ENCODE measurements at places on chromosomes 6 and 20. TPM values are rescaled to one million over a fixed set of nuclear protein-coding genes. Genes with fewer than 3 reads are reported as not detected.

MEP1A gene
- polyA plus RNA-seq, result 13.6 TPM

DNA sequence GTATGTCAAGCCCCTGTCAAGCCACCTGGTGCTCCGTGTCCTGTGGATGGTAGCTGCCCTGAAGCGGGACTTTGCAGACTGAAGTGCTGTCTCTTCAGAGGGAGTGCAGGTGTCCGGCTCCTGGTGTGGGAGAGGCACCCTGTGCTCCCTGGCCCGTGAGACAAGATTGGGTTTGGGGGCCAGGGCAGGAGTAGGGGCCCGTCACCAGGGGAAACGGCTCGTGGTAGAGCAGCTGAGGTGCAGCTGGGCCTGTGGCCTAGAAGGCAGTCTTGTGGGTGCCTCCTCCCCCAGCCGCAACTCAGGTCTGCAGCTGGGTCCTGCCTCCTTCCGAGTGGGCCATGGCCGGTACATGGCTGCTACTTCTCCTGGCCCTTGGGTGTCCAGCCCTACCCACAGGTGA, at the start of gene PTCRA:
Gene PTCRA (plus strand): TSS at position 322 of the 400 bp plus-strand sequence. CDS start 17 bp downstream, at position 339.
- DNase-seq, result no peak
- no peaks in the 10 kb centered on the region for H3K4me1 ChIP-seq
- no peak within 1 kb of the TSS for H3K4me3 ChIP-seq
- H3K27ac ChIP-seq, result no peak within 1 kb of the TSS
- no peaks in the 10 kb centered on the region for H3K27me3 ChIP-seq

LY6G5C gene
- polyA plus RNA-seq, result 3.3 TPM

DNA sequence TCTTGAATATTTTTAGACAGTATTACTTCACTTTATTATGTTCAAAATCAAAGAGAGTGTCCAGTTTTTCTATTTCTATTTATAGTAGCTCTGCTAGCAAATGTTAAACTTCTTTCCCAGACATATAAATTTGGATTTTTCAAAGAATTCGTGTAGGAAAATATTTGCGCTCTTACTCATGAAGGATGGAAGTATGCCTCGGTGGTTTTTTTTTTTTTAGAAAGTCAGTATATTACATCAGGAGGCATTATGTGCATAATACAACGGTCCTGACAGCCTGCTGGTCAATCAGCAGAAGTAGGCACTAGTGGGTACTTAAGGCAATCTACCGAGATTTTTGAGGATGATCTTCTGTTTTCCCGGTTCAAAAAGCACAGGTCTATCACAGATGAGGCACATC, 249.3 kb downstream of the TBX18 start:
- peak overlapping the region; percentile 47 for H3K27ac ChIP-seq
- H3K4me1 ChIP-seq, result peaks cover 3% of the 10 kb centered on the region
- H3K4me3 ChIP-seq, result peak overlapping the region; percentile 79
- no peaks in the 10 kb centered on the region for H3K27me3 ChIP-seq
- DNase-seq, result no peak
- no peaks in the 10 kb centered on the region for H3K36me3 ChIP-seq

- H3K4me3 ChIP-seq, result no peak overlapping the region
- H3K36me3 ChIP-seq, result no peaks in the 10 kb centered on the region
- no peak for DNase-seq
These were observed 920.4 kb upstream of the GJE1 start for GRCh38 chr6:141212296-141212695.

DNA sequence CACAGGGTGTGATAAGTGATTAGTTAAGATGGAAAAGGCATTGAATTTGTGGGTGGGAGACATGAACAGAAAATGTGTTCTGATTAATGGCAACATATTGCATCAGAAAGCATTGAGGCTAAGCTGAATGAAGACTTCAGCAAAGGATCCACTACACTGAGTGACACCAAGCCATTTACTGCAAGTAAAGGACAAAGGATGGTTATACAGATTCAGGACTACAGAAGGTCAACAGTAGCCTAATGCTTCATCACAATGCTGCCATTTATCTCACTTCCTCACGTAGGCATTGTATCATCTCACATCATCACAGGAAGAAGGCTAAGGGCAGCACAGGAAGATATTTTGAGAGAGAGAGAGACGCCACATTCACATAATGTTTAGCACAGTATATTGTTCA, 398.2 kb downstream of the COL12A1 start:
- H3K27ac ChIP-seq, result no peak overlapping the region
- no peaks in the 10 kb centered on the region for H3K36me3 ChIP-seq
- H3K4me1 ChIP-seq, result no peaks in the 10 kb centered on the region
- DNase-seq, result no peak
- H3K4me3 ChIP-seq, result no peak overlapping the region
- no peaks in the 10 kb centered on the region for H3K27me3 ChIP-seq

DNA sequence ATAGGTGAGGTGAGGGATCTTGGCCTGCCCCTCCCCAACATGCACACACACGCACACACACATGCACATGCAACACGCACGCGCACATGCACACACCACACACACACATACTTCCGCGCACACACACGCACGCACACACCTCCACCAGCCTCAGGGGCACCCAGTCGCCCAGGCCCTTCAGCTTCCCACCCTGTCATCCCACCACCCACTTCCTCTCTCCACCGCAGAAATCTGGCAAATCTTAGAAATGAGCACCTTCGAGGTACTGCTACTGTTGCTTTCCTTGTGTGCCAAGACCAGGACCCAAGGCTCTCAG, 1.2 kb downstream of the SPDEF start:
- H3K27ac ChIP-seq, result no peak overlapping the region
- no peak overlapping the region for H3K4me3 ChIP-seq
- no peaks in the 10 kb centered on the region for H3K4me1 ChIP-seq
- H3K36me3 ChIP-seq, result no peaks in the 10 kb centered on the region
- H3K27me3 ChIP-seq, result no peaks in the 10 kb centered on the region

All from aorta (tissue), 5 donors.